ENCODE measurements at places on chromosomes 3 and 15. TPM values are rescaled to one million over a fixed set of nuclear protein-coding genes. Genes with fewer than 3 reads are reported as not detected.

- H3K27ac ChIP-seq = no peak overlapping the region
- no peaks in the 10 kb centered on the region for H3K27me3 ChIP-seq
- H3K4me1 ChIP-seq = no peaks in the 10 kb centered on the region
- H3K36me3 ChIP-seq = no peaks in the 10 kb centered on the region
Observed at GRCh38 chr3:44965165-44965564, 10.8 kb downstream of the ZDHHC3 start.

GRCh38 chr3:106457281-106458180 lies 588.7 kb upstream of the CBLB start:
- H3K27ac ChIP-seq = no peak overlapping the region
- H3K27me3 ChIP-seq = no peaks in the 10 kb centered on the region
- no peak overlapping the region for H3K4me3 ChIP-seq
- H3K4me1 ChIP-seq = no peaks in the 10 kb centered on the region

Gene SLC2A2
- 3.1 TPM for polyA plus RNA-seq

- no peaks in the 10 kb centered on the region for H3K27me3 ChIP-seq
- H3K4me1 ChIP-seq = no peaks in the 10 kb centered on the region
- no peak overlapping the region for H3K27ac ChIP-seq
- DNase-seq = peak; percentile 22
Observed at GRCh38 chr3:13501958-13502790, 22.1 kb downstream of the HDAC11 start.

GRCh38 chr15:96331144-96331944 lies 844 bp downstream of the NR2F2 start:
- H3K36me3 ChIP-seq = peaks cover 4% of the 10 kb centered on the region
- no peaks in the 10 kb centered on the region for H3K27me3 ChIP-seq
- no peak for DNase-seq
- peak overlapping the region; percentile 20 for H3K27ac ChIP-seq
- peak overlapping the region; percentile 77 for H3K4me3 ChIP-seq
- no peaks in the 10 kb centered on the region for H3K4me1 ChIP-seq

DNA sequence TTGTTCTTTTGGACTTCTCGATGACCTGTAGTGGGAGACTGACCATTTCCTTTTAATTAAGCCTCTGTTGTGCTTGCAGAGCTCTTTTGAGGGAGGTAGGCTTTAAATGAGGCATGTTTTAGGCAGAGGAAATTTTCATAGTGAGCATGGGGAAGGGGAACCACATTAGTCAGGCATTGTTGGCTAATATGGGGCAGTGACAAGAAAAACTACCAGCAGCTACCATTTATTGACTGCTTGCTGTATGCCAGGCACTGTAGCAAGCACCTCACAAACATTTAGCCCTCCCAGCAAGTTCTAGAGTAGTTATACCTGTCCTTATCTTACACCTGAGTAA lies 10.9 kb downstream of the ATG7 start:
- H3K27ac ChIP-seq = peak overlapping the region; percentile 48
- DNase-seq = no peak
- H3K36me3 ChIP-seq = no peaks in the 10 kb centered on the region
- peaks cover 10% of the 10 kb centered on the region for H3K4me1 ChIP-seq
